ENCODE measurements at places on chromosomes 4 and X.

- no peak for DNase-seq
These were observed 12.0 kb downstream of the CXorf58 start for GRCh38 chrX:23919706-23920320.

DNA sequence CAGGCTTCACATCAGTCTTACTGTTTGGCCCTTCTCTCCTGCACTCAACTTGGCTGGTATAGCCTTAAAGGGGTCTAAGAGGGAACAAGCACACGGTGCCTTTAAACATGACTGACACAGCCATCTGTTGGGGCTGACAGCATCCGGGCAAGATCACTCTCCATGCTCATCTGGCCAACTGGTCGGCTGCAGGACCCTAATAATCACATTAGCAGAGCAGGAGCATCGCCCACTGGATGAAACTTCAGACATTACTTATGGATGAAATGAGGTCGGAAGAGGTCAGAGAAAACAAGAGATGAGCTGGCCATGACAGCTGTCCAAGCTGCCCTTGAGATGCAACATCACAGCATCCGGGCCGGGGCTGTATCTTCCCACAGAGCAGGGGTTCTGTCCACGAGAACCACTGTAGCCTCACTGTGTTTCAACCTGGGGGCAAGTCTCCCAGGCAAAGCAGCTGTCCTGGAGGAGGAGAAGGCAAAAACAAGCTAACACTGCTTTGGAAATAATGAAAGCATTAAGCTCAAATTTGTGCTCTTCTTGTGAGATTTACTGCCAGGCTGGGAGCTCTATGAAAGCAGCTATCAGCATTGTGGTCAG, 94.4 kb upstream of the TTC29 start:
- no peak for DNase-seq

DNA sequence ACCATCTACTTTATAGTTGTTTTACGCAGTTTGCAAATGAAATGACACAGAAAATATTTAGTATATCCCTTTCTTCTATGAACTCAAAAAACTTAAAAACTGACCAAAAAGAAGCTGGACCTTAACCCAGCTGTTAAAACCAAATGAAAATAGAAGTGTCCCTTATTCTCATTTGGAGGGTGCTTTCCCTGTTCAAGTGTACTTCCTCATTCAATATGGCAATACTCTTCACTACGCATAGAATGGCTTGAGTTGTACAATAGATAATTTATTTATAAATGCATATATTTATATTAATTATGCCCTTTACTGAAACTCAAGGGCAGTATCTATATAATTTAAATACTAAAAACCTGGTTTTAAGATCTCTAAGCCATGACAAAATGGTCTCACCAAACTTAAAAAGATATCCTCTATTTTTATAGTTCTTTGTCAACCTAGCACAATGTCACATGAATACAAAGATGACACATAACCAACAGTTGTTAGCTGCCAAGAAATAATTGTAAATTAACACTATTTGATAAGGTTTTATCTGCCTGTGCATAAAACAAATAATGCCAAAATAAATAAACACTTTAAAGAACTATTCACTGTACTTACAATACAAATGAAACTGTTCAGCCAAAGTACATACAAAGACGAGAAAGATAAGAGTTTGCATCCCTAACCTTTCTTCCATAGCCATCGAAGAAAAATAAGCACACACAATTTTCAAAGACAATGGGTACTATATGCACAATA, 25.2 kb downstream of the YTHDC1 start:
- DNase-seq = no peak

DNA sequence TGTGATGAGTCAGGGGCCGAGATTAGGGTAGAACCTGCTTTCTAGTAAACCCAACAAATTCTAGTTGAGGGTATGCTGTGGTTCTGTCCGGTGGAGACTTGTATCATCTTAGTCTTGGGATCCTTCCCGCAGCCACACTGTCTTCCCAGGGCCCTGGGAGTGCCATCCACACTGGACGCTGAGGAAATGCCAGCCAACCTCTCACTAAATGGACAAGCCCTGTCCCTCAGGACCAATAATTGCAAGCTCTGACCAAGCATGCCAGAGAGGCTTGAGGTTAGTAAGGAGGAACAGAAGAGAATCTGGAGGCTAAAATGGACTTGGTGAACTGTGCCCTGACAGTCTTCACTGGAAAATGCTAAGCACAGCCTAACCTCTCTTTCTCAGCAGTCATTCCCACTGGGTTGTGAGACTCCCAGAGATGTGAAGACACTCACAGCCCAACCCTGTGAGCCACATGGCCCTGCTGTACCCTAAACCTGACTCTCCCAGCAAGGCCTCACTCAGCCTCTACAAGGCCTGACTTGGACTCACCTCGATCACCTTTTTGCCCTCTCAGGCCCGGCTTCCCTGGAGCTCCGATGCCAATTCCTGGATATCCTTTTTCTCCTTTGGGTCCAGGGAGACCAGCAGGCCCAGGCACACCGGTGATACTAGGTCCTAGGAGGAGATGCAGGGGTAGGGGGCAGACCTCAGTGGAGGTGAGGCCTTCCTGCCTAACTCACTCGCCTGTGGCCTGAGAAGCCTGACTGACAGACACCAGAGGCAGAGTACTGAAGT, 77.6 kb downstream of the ATG4A start:
- DNase-seq = no peak

GRCh38 chrX:134806707-134807038, 148.4 kb upstream of the PLAC1 start:
- no peak for DNase-seq
